Astrocyte of the cerebellum (primary cell): ENCODE measurements at places on chromosomes 12 and 14.

DNA sequence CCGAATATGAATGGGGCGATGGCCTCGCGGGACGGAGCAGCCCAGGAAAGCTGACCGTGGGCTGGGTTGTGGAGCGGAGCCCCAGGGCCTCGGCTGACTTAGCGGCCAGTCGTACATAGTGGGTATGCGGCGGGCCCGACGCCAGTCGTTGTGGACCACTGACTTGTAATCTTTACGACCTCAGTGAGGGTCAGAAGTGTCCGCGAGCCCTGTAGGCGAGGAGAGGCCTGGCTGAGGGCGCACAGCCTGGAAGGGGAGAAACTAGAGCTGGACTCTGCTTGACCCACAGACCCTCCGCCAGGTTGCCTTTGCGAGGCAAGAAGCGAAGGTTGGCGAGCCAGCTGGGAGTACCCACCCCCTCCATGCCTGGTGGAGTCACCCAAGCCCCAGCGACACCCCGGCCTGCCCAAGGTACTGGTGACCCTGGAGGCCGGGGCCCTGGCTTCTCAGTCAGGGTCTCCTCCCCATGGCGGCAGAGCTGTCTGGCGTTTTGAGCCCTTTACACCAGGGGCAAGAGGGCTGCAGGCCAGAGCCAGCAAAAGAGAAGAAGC, 15.6 kb upstream of the DYNC1H1 start:
- DNase-seq, result no peak

DNA sequence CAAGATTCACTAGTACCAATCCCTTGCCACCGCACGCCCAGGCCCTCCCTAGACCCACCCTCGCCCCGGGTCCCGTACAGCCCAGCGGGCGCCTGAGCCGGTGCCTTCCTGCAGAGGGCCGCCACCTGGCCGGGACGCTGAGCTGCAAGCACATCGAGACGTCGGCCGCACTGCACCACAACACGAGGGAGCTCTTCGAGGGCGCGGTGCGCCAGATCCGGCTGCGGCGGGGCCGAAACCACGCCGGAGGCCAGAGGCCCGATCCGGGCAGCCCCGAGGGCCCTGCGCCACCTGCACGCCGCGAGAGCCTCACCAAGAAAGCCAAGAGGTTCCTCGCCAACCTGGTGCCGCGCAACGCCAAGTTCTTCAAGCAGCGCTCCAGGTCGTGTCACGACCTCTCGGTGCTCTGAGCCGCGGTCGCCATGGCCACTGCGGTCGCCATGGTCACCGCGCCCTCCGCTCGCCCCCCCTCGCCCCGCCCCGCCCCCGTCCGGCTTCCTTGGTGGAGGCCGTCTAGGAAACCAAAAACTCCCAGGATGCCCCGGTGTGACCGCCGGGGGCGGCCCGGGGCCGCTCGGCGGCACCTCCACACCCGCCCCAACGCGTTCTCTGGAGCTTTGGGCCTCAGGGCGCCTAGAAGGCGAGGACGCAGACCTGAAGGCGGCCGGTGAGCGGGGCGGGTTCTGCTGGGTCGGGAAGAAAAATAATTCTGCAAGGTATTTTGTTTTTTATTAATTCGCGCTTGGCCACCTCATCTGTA, 3.7 kb downstream of the REM2 start:
- DNase-seq, result no peak

GRCh38 chr12:95759718-95760117, 30.8 kb downstream of the NTN4 start:
- DNase-seq, result no peak

DNA sequence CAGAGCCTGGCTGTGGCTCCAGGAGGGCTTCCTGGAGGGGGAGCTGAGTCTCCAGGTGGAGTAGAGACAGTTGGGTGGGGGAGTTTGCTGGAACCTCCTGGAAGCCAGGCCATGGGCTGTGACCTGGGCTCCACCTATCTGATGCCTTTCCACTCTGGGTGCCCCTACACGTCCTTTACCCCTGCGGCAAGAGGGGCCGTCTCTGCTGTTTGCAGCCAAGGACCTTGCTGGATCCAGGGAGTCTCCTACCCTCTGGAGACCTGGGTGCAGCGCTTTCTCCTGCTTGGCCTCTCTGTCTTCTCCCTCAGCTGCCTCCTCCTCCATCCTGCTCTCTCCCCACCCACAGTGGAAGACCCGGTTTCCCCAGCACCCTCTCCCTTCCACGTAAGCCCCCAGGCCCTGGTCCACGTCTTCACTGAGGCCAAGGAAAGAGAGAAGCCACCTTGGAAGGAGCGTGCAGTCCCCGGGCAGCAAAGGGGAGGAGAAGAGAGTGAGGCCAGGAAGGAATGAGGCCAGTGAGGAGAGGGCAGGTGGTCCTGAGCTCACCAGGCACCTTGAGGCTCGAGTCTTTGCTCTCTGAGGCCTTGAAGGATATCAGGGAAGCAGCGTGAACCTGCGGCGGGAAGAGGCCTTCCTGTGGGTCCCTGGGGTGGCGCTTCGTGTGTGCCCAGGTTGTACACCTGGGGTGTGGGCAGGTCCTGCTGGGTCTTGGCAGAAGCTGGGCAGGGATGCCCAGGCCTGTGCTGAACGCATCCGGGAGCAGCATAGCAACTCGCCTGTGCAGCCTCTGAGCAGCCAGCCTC, 294.3 kb upstream of the RTL1 start:
- DNase-seq, result no peak

GRCh38 chr14:106845286-106846087, 1319.1 kb downstream of the TMEM121 start:
- DNase-seq, result no peak

DNA sequence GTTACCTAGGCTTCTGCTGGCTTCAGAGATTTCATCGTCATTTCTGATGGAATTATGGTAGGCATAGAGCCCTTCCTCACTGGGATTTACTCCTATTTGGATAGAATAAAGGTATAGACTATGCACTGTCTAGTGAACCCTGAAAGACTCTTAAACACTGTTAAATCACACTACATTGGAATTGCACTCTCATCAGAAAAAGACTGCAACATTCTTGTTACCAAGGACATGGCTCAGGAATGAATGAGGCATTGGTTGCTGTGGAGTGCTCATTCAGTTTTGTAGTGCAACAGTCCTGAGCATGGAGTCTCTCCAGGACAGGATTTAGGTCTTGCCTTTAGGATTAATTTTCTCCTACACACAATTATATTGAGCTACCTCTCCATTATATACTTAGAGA, 483.0 kb downstream of the NRXN3 start:
- no peak for DNase-seq

GRCh38 chr14:24705840-24706239, 71.8 kb upstream of the GZMB start:
- DNase-seq, result no peak

- no peak for DNase-seq
Measured at GRCh38 chr14:52267501-52268278, at the start of gene PTGDR. TSS of gene PTGDR (plus strand) at chr14:52267698. CDS start at chr14:52267815, 117 bp downstream.

DNA sequence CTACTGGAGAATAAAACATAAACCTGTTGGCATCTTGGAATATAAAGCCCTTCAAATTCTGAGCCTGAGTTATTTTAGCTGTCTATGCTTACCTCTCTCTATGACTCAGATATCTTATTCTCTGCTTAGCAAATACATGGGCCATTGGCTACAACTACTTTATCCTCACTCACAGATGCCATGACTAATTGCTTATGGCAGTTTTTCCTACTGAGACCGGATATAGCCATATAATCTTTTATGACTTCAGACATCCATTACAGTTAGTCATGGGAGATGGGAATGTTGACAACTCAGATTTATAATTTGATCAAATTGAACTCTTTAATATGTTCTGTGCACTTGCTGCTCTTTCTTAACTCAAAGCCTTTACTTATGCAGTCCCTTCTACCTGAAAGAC, 502.4 kb upstream of the ATP2B1 start:
- DNase-seq, result peak; percentile 18

DNA sequence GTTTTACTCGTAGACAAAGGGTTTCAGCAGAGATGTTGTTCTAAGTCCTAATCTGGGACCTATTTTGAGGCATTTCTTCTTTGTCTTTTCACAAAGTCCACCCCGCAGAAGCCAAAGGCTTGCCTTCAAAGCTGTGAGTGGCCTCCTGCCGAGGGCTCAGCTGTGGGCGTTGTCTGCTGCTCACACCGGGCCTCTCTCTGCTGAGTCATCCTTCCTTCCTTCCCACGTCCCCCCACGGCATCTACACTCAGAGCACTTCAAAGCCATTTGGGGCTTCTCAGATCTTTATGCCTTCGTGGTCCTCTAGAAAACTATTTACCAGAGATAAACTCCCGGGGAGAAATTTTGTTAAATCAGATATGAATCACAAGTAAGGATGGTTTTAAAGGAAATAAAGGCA, 115.9 kb upstream of the TMPO start:
- peak; percentile 48 for DNase-seq

DNA sequence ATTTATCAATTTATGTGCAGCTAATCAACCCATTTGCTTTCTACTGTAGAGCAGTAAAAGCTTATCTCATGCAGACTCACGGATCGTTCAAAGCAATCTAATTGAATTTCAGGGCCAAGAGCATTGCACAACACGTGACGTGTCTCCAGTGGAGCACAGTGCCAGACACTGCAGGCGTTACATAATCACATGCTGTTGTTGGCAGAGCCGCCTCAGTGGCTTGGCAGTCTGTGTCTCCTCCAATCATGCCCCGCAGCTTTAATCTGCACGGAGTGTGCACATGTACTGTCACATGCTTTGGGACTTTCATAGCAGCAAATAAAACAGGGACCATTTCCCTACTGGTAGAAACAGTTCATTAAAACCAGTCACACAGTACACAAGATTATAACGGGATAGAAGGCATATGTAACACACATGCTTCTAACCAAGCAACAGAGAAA, 309.3 kb downstream of the ITPR2 start:
- peak; percentile 94 for DNase-seq

DNA sequence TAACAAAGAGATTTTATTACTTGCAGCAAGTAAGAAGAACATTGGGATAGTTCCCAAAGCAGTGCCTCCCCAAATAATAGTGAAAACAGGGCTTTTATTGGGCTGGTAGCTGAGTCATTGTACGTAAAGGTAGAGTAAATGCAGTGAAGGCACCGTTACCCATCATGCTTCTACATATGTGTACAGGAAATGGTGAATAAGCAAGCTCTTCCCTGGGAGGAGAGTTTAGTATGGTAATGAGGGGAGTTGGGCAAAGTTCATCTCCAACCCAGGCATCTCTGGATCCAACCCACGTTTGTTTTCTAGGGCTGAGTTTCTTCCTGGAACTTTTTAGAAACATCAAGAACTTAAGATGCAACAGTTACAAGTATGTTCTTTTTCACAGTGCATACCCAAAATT, 56.2 kb downstream of the KCNK13 start:
- DNase-seq, result no peak

DNA sequence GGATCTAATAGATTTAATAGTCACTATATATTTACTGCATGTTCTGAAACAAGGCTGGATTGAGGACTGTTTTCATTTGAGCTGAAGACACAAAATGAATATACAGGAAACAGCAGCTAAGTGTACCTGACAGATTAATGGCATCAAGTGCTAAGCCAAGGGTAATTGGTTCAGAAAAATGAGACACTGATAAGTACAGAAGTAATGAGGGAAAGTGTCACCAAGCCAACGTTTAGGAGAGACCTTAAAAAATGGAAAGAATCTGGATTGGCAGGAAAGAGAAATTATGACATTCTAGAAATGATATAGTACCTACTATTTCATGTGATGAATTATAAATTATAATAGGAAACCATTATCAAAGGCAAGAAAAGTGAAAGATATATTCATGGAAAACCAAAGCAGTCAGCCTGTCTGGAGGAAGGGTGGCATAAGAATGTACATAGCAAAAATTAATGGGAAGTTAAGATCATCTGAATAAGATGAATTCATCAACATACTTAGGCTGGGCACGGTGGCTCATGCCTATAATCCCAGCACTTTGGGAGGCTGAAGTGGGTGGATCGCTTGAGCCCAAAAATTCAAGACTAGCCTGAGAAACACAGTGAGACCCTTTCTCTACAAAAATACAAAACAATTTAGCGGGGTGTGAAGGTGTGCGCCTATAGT, 21.0 kb upstream of the DUSP16 start:
- no peak for DNase-seq

DNA sequence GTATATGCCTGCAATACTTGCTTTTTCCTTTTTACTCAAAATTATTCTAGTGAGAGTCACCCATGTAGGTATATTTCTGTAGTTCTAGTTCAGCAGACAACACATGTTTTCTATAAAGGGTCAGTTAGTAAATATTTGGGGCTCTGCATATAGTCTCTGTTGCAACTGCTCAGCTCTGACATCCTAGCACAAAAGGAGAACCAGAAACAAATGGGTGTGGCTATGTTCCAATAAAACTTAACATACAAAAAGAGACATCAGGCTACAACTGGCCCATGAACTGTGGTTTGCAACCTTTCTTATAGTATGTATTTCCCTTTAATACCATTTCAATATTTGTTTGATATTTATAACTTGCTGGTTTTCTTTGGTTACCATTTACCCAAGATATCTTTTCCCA, 11.9 kb downstream of the NT5DC3 start:
- no peak for DNase-seq

DNA sequence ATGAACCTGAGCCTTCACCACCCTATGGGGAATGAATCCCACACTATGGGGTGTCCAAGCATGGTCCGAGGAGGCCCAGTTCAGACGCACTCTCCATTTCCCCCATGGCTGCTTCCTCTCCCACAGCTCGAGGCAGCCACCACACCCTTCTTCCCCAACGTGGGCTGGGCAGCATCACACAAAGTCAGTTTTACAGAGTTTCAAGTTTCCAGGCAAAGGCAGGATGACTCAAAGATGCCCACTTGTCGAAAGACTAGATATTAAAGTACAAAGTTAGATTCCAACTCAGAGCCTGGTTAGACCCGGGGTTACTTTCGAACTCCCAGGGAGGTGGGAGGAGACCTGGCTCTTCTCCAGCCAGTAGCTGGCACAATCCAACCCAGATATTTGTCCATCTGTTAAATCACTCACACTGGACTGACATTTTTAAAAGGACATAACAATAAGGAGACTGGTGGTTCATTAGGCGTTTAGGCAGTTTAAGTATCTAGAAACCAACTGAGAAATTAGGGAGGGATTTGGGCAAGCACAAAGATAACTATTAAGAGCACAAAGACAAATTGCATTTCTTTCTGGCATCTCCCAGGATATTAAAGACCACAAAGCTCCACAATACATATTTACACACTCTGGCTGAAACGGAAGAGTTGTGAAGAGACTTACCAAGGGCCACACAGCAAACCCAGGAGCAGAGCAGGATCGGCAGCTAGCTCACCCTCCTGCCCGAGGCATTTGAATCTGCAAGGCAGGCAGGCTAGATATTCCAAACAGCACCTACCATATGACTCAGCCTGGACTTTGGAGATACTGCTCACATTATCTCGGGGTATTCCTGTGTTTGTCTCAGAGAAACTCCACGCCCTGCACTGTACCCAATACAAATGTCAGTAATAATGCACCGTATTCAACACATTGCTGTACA, 34.8 kb downstream of the TMCC3 start:
- no peak for DNase-seq

GRCh38 chr14:50421499-50421898, 24.8 kb upstream of the CDKL1 start:
- no peak for DNase-seq

DNA sequence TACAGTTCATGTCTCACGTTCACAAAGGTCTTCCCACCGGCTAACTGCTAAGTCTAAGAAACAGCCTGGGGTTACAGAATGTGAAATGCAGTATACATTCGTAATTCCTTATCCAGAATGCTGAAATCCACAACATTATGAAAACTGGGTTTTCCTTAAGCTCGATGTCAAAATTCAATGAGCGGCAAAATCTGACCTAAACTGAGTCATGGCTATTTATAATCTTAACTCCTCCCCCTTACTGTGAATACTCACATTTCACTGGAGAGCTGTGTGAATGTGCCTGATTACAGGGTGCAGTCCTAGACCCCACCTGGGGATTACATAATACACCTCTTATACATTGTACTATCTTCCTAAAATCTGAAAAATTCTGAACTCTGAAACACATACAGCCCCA, 35.3 kb downstream of the STX2 start:
- DNase-seq, result no peak
